ENCODE measurements at places on chromosomes 4 and X.

GRCh38 chr4:19214591-19215186, 1037.0 kb upstream of the SLIT2 start:
- DNase-seq: no peak

DNA sequence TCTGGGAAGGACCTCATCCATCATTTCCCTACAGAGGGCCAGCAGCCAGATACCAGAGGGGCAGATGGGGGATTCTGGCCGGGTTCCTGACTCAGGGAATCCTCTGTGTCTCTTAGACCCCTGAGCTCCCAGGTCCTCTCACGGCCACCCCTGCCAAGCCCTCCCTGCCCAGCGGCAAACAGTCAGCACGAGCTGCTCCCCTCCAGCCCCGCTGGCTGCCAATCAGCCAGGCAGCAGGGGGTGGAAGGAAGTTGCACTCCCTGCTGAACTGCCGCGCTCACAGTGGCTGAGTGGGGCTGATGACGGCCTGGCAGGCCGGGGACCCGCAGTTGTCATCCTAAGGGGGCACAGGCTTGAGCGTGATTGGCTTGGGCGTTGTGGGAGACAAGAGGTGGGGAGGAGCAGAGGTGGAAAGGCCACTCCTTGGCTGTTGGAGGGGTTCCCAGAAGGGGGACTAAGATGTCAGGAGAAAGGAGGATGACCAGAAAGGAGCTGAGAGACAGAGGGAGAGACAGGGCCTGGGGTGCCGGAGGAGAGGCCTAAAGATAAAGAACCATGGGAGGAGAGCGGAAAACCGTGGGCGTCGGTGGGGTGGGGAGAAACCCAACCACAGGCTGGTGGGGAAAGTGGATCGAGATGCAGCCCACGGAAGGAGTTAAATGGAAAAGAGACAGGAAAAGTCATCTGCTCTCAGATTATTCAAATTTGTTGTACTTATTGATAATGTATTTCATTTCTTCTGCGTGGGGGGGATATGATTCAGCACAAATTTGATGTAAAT, 4.4 kb upstream of the CCDC149 start:
- no peak for DNase-seq

DNA sequence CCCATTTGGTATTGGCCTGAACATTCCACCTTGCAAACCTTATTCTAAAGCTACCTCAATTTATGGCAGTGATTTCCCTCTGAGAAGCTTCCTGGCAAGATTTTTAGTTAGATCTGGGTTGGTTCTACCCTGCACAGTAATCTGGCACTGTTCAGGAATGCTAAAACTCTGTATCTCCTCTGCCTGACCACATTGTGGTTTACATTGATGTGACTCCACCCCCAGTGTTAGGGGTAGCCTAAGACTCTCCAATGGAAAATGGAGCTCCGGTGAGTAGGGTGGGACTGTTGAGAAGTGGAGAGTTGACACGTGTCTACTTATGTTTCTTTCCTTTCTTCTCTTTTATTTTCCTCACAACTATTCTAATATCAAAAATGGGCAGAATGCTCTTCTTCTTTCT, 45.4 kb downstream of the BMPR1B start:
- DNase-seq: no peak

DNA sequence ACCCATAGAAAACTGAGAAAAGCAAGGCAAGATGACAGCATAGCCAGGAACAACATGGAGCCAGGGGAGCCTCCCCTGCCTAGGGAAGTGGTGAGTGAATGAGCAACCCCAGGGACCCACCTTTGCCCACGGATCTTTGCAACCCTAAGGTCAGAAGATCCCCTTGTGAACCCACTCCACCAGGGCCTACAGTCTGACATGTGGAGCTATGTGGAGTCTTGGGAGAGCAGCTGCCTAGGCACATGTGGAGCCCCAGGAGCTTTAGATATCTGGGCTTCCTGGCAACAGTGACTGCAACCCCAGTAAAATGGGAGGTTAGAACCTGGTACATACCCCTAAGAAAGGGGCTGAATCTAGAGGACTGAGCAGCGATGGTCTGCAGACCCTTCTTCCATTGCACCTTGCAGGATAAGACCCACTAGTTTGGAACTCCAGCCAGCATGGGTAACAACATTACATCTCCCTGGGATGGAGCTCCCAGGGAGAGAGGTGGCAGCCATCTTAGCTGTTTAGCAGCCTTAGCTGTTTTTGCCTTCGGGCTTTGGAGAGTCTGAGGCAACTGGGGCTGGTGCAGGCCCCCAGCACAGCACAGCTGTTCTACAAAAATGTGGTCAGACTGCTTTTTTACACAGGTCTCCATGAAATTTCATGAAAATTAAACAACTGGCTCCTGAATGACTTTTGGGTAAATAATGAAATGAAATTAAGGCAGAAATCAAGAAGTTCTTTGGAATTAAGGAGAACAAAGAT, 104.7 kb upstream of the TRIM2 start:
- DNase-seq: no peak

DNA sequence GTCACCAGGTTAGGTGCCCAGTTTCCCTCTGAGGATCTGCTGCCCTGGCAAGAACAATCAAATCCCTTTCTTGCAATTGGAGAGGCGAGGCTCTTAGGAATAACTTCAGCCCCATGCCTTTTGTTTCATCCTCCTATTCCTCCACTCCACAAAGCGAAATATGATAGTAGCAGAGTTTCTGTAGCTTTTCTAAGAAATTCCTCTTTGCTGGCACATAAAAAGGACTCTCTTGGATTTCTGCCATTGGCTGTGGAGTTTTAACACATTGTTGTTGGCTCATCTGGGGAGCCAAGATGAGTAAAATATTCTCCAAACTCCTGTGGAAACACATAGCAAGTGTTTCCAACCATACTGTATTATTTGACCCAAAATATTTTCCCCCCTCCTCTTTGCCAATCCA, 11.0 kb upstream of the ADGRG2 start:
- no peak for DNase-seq

GRCh38 chrX:44063606-44064005, 90.4 kb upstream of the NDP start:
- DNase-seq: no peak

DNA sequence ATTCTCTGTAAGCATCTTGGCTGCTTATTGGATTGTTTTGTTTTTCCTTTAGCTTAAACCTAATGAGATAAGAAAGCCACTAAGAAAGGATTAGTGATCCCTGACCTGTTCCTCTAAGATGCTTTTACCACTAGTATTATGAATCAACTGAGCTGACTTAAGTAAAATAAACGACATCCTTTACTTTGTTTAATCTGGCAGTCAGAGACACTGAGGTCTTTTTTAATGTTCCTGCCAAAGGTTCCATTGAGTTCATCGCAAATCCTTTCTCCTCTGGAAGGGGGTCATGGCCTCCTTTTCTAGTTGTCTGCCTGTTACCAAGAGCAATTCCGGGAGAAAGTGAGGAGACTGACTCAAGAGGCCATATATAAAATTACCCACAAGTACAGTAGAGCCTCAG, 1038.3 kb upstream of the SLIT2 start:
- no peak for DNase-seq

- DNase-seq: no peak
Observed at GRCh38 chr4:168028970-168029597, 63.3 kb upstream of the ANXA10 start.

DNA sequence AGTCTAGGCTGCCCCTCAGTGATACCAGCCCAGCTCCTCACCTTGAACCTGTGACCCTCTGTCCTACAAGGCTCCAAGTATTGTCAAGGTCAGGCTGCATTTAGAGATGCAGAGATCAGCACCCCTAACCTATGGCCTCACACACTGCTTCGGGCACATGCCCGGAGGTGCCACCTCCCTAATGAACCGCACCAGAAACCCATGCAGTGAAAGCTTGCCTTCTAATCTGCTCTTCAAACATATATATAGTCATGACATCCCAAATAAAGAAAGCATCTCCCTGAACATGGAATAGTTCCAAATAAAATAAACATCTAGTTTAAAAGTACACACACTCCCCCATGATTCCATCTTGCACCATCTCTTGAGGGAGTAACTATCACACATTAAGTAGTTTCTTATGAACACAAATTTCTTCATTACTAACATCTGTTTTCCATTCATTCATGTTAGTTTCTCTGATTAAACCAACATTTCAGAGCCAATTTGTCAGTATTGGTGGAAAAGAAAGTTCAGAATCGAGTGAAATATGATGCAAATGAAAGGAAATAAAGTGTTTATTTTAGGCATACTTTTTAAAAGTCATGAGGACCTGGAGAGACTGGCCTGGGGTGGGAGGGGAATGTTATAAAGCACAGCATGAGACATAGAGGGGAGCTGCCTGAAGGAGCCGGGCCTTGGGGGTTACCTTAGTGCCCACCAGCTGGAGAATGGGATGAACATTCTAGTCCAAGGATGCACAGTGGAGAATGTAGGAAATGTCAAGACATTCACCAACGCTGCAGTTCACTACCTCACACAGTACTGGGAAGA, 19.2 kb downstream of the CC2D2A start:
- DNase-seq: no peak

- no peak for DNase-seq
Observed at GRCh38 chr4:173538148-173538908, 8.3 kb upstream of the HAND2 start.

- no peak for DNase-seq
Observed at GRCh38 chr4:125359363-125359762, 44.6 kb downstream of the FAT4 start.

DNA sequence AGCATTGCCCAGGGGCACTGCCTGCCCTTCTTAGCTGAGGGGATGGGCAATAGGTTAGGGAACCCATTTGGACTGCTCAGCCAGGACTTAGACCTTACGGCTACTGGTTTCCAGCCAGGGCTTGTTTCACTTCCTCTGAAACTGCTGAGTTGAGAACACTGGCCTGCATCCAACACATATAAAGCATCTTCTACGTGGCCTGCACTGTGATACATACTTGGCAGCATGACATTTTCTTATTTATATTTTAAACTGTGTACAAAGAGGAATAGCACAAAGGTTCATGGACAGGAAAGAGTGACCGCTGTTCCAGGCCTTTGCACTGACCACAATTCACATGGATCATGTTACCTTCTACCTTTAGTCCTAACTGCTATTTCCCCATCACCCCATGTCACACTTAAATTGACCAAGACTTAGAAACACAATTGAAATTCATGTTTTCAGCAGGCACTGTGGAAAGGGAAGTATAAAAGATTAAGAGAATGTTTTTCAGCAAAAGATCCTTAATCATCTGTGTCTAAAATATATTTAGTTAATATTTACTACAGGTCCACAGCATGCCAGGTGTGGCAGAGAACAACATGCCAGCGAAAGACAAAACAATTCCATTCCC, 43.7 kb downstream of the NLGN4X start:
- DNase-seq: no peak

DNA sequence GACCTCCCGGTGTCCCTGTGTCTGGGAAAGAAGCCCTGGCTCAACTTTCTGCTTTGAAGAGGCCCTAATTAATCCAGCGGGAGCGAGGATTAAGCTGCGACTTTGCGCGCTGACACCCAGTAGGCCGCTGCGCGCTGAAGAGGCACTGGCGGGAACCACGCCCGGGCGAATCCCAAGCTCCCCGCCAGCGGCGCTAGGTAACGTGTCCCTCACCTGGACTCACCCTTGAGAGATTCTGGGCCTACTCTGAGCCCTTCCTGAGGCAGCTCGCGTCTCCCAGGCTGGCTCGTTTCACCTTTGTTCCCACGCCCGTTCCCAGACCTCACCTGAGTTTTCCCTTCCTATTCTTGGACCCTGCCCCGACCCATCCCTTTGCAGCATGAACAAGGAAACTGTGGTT, 616 bp upstream of the KLHL34 start:
- DNase-seq: peak; percentile 34

DNA sequence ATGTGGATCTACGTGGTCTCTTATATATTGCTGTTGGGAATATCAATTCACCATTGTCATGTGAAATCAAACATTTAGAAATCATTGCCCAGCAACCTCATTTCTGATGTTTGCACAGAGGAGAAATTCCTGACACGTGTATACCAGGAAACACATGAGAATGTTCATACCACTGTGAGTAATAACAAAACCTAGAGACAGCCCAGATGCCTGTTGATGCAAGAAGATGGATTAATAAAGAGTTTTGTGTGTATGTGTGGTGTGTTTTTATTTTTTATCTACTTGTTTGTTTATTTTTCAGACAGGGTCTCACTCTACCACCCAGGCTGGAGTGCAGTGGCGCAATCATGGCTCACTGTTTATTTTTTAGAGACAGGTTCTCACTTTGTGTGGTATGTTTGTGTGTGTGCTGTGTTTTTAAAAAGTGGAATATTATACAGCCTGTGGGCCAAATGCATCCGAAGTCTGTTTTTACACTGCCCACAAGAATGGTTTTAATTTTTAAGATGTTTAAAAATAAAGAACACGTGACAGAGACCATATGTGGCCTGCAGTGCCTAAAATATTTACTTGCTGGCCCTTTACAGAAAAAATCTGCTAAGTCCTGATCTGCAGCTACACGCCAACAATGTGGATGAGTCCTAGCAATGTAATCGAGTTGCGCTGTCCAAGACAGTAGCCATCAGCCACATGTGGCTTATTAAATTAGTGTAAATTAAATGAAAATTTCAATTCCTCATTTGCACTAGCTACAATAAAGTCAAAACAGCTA, 39.2 kb downstream of the TXLNG start:
- DNase-seq: no peak

DNA sequence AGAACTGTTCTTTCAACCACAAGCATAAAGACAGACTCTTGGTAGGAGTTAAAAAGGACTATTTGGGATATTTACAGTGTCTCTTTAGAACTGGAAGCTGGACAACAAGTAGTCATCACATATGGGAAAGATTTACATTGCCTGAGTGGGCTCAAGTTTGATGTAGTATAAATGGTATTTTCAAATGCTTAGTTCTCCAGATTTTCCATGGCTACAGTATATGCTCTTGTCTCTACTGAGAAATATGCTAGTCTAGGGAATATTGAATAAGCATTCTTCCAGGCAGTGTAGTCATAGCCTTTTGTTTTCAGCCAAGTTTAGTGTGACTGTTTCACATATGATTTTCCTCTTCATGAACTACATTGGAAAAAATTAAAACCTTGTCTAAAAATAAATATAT, 315.6 kb downstream of the ARHGAP24 start:
- no peak for DNase-seq

- DNase-seq: peak; percentile 40
Observed at GRCh38 chr4:55312489-55313101, 33.4 kb upstream of the SRD5A3 start.

DNA sequence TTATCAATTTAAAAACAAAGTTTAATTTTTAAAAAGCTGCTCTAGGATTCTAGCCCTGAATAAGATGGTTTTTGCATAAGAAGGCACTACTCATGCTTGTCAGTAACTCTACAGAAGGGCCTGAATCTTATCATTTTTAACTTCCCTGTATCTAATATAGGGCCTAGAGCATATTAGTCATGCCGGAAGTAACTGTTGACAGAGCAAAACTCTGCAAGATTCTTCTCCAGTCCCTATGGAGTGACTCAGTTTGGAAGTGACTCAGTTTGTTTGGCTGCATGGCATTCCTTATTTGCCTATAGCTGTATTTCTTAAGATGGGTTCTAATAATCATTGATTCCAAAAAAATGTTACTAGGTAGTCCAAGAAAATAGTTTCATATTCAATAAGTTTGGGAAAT, 431.8 kb upstream of the HTR2C start:
- DNase-seq: no peak

- DNase-seq: no peak
Observed at GRCh38 chr4:119103263-119103662, 32.4 kb upstream of the MYOZ2 start.

- no peak for DNase-seq
Observed at GRCh38 chrX:133654811-133655210, 239.5 kb upstream of the GPC4 start.

GRCh38 chrX:53091354-53091753, 2.6 kb upstream of the KANTR start:
- DNase-seq: no peak

Data from stimulated activated CD4-positive, alpha-beta T cell treated with anti-CD3 and anti-CD28 coated beads, Interleukin-15, amount 100 ng/mL, for 24 hours (primary cell).